ENCODE measurements at places on chromosomes 12 and 14.

DNA sequence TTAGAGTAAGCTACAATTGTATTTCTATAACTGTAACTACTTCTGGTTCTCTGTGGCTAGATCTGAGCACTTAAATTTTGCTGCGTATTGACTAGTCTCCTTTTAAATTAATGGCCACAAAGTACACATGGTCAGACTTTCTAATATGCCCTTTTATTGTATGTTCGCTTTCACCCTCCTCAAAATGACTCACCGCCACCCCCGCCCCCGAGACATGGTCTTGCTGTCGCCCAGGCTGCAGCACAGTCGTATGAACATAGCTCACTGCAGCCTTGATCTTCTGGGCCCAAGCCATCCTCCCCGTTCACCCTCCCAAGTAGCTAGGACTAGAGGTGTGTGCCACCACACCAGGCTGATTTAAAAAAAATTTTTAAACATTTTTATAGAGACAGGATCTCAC lies 11.8 kb downstream of the MTERF2 start:
- no peak for DNase-seq

DNA sequence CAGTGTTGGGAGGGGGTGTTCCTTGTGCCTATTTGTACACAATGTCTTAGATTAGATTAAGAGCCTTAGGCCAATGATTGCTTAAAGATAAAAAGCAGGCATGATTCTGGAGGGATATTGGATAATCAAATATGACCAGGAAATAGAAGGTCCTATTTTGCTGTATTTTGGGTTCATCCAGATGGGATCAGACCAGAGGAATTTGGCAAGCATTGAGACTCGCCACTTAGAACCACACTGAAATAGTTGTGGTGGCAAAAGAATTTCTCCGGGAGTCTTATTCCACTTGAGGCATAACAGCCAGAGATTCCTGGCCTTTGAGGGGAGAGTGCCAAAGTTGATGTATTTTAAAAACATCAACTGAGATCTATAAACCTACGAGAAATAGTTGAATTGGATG lies 327.2 kb downstream of the RAD51B start:
- no peak for DNase-seq

- DNase-seq: no peak
These were observed 48.5 kb downstream of the CDC42BPB start for GRCh38 chr14:103008768-103009357.

DNA sequence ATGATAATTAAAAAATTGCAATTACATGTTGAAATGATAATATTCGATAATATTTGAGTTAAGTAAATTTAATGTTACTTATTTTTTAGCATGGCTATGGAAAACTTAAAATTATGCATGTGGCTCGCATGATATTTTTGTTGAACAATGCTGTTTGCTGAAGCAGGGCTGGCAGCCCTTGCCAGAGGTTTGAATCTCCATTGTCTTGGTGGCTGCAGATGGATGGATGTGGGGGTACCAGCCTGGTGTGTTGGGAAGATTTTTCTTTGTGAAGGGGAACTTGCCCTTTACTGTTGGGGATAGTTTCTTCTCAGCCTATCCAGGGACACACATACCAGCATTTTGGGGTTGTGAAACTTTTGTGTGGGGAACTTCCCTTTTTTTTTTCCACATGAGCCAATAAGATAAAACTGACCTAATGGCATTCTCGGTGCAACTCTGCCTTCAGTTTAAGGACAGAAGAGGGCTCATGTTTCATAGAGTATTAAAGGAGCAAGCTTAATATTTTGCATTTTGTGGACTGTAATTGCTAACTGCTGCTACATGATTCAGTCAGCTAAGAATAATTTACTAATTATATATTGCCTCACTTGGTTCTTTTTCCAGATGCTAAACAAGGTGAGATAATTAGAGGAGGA lies 8.8 kb downstream of the RASSF3 start:
- DNase-seq: no peak

GRCh38 chr14:105151838-105152793 lies 16.5 kb downstream of the JAG2 start:
- DNase-seq: no peak

GRCh38 chr14:80522936-80523335 lies 311.6 kb upstream of the DIO2 start:
- no peak for DNase-seq

GRCh38 chr12:58877243-58877743 lies 43.0 kb downstream of the LRIG3 start:
- DNase-seq: no peak

DNA sequence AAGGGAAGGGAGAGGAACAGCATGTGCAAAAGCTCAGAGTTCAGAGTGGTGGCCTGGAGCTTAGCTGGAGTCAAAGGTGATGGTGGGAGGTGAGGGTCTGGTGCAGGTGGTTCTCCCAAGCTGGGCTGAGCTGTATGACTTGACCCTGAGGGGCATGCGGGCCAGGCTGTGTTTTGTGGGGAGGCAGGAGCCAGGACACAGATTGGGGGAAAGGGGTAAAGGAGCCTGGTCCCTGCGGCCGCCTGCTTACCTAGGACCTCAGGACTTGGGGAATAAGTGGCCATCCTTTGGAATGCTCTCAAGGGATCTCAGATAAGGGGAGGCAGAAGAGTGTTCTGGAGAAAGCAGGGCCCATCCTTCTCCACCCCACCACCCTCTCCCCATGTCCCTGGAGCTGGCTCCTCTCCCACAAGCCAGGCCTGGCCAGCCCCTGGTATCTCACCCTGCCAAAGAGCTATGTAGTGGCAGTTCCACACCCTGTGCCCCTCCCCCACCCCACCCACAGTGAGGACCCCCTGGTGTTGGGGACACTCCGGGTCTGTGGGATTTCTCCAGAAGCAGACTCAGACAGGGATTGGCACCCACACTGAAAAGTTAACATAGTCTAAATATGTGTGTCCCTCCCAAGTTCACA lies 19.9 kb upstream of the CEP170B start:
- no peak for DNase-seq

GRCh38 chr14:103551338-103551762 lies 11.1 kb downstream of the BAG5 start:
- DNase-seq: no peak

GRCh38 chr14:72801381-72801812 lies 92.5 kb downstream of the DPF3 start:
- DNase-seq: no peak

DNA sequence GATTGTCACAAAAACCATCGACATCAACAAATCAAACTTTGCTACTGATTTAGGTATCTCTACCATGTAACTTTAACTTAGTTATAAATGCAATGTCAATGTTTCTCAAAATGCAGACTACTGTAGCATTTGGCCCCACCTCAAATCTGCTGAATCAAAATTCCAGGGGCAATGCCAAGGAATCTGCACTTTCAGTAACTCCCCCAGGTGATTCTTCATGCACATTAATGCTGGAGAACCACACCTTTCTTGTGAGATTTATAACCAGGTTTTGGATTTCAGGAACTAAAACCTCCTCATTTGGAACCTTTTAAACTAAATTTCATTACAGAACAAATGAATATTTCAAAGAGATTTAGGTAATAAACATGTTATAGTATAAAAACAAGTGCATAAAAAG lies 4.9 kb downstream of the ATP2B1 start:
- DNase-seq: no peak

GRCh38 chr14:90815822-90816662 lies at the start of gene TTC7B:
TTC7B (minus strand) TSS chr14:90816430; CDS start chr14:90816295, 135 bp downstream.
- DNase-seq: no peak

- no peak for DNase-seq
These were observed 261.5 kb downstream of the PCNX1 start for GRCh38 chr14:71168564-71169427.

DNA sequence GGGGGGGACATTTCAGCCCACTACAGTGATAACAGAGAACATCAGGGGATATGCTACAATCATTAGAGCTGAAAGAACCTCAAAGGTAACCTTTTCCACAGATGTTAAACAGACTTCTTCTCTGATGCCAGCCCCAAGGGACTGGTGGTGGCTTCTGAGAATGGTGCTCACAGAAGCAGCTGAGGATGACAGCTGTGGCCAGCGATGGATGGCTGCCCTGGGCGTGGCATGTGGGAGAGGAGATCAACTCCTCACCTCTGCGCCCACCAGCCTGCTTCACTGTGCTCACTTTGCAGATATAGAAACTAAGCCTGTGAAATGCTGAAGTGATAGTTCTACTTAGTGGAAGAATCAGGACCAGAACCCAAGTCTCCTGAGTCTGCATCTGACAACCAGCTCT lies 33.0 kb downstream of the FOXN3 start:
- no peak for DNase-seq

DNA sequence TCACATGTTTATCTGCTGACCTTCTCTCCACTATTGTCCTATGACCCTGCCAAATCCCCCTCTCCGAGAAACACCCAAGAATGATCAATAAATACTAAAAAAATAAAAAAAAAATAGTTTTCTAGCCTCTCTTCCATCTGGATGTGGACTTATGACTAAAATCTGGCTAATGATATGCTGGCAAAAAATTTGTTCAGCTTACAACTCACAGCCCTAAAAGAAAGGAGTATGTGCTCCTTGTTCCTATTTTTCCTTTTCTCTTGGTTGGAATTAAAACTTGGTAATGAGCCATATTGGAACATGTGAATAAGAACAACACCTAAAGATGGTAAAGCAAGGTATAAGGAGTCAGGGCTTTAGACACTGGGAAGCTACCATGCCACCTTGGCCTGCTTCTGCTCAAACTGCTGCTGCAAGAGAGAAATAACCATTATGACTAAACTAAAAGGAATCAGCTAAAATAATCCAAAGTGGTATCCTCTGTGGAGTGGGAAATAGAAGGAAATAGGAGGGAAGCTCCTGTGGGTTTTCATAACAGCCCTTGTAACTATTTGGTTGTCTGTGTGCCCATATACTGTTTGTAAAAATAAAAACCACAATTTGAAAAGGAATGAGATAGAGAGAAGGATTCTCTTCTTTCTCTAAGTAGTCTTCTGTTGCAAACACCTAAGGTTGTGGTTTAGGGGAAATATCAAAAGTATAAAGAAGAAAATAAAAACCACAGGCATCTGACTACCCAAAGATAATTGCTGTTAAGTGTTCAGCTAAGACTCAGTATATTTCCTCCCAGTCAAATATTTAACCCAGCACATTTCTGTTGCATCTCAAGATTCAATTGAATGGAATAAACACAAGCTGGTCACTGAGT lies 53.8 kb downstream of the SDR9C7 start:
- no peak for DNase-seq

GRCh38 chr12:95848575-95849388 lies 10.0 kb upstream of the SNRPF start:
- DNase-seq: no peak

- no peak for DNase-seq
These were observed 14.8 kb downstream of the ELK3 start for GRCh38 chr12:96208801-96209549.

DNA sequence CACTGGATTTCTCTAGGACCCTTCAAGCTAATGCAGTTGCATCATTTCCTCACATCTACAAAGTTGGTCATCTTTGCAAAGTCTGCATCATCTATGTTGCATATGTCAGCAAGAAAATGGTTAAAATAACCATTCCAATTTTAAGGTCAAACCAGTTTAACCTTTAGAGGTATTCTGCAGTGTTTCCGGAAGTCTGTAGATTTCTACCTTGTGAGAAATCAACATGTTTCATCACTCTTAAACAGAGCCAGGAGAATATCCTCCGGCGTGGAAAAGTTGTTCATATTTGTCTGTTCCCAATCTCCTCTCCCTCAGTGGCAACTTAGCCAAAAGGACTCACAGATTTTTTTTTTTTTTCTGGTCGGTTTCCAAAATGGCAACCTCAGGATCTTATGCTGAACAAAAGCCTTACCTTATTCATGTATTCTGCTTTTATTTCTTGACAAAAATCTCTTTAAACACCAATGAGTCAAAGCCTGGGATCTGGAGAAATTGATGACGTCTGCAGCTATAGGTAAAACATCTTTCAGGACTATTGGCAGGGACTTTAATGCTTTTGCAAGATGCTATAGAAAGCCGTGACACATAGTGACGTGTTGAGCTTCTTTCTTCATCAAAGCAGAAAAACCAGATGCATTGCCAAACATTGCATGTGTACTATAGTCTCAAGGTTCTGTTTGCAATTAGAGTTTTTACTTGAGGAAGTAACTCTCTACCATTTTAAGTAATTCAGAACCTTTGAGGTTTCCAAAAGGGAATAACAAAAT lies 16.0 kb upstream of the CDK17 start:
- no peak for DNase-seq

DNA sequence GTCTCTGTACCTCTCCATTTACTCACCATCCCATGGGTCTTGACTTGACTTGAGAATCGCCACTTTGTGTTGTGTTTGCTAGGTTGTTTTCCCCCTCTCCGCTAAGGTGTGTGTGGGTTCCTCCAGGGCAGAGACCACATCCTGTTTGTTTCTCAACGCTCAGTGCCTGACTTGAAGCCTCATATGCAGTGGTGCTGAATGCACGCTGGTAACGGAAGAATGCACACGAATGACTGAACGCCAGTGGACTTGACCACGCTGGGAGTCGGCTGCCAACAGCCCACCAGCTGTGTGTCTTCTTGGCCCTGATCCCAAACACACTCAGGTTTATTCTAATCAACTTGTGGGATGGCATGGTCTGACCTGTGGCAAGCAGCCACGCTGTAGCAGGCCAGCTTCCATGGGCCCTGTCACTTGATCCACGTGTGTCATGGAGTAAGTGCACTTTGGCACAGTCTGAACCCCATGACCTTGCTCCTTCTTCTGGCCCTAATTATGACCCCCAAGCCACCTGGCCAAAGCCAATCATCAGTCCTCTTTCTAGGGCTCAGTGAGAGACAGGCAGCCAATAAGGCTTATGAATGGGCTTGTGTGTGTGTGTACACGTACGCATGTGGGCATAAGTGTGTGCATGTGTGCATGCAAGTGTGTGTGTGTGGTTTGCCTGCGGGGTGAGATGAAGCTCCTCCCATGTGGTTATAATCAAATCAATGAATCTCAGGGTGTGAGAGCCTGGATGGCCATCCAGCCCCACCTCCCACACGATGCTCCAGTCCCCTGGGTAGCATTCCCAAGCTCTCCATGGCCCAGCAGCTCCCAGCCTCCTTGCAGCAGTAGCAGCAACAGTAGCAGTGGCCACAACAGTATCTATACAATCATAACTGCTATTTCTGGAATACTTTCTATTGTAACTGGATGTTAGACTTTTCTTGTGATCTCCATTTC lies 6.4 kb upstream of the TC2N start:
- DNase-seq: peak; percentile 20

DNA sequence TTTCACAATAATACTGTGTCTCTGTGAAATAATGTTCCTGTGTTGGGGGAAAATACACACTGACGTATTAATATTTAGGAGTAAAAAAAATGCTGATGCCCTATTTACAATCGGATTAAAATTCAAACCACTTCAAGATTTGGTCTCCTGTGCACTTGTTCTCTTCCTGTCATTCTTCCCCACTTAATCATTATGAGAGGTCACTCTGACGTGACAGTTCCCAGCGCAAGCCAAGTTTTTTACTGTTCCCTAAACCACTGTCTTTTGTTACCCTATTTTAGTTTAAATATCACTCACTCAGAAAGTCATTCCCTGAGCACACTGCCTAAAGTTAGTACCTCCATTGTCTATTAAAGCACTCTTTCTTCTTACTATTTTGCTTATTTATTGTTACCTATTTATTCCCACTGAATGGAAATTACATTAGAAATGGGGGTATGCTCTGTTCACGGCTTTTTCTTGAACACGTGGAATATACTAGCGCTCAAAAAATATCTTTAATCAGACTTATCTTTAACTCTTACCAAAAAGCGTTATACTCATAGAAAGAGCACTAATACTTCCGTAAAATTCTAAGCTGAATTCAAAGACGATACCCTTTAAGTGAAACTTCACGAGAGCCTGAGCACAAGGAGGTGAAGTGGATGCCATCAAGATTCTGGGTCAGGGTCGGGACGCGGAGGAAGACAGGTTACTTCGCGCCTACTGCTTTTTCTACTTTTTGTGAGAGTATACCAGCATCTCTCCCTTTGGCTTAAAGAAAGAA lies 670 bp upstream of the PSMA3 start:
- no peak for DNase-seq
